ENCODE measurements at places on chromosomes 3 and 15.

DNA sequence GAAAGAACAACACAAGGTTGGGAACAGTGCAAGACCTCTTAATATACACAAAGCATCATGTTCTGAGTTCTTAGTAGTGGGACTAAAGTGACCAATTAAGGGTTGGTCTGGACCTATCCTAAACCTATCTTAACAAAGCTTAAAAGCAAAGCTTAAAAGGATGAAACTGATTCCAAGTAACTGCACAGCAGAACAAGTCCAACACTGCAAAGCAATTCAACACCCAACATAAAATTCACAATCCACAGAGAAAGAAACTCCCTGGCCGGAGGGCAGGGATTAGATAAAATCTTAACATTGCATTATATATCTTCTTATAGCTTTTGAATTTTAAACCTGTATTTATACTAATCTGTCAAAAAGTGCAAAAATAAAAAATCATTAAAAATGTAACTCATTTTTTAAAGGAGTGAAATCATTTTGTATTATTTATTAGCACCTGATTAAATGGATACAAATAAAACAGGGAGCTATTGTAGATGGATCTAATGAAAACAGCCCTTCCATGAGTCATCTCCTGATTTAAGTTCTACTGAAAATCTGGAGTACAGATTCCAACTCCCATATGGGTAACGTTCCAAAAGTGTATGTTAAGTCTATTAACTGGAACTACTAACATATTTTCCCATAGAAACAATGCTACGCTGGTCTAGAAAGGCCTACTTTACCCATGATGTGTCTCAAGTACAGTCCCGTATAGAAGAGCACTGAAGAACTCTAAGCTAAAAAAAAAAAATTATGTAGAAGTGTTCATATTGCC is 34.9 kb downstream of the PIK3R4 start:
- no peak for DNase-seq

GRCh38 chr3:26018889-26019288 is 229.0 kb downstream of the OXSM start:
- no peak for DNase-seq

GRCh38 chr15:88805031-88805780 is 2.0 kb downstream of the ACAN start:
- no peak for DNase-seq

DNA sequence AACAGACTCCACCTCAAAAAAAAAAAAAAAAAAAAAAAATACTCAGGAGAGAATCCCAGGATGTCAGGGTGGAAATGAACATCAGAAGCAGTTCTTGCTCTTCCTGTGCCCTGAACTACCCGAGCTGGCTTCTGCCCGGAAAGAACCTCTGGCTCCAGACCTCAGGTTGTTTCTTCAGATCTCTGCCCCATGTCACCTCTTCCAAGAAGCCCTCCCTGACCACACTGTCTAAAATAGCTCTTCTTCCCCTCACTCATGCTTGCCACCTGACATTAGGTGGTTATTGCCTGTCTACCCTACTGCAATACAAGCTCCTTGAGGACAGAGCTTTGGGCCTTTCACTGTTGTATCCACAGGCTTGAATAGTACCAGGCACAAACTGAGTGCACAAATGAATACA is 8.2 kb downstream of the TKT start:
- DNase-seq, result no peak

- no peak for DNase-seq
Measured at GRCh38 chr15:28096411-28096669, 2.8 kb downstream of the OCA2 start.

- DNase-seq, result no peak
Measured at GRCh38 chr3:30659270-30660130, 53.1 kb downstream of the TGFBR2 start.

- no peak for DNase-seq
Measured at GRCh38 chr3:72152551-72153476, 367.9 kb upstream of the PROK2 start.

- no peak for DNase-seq
Measured at GRCh38 chr3:25430287-25430934, 2.3 kb downstream of the RARB start.

- DNase-seq, result no peak
Measured at GRCh38 chr3:4581124-4581424, 87.9 kb downstream of the ITPR1 start.

DNA sequence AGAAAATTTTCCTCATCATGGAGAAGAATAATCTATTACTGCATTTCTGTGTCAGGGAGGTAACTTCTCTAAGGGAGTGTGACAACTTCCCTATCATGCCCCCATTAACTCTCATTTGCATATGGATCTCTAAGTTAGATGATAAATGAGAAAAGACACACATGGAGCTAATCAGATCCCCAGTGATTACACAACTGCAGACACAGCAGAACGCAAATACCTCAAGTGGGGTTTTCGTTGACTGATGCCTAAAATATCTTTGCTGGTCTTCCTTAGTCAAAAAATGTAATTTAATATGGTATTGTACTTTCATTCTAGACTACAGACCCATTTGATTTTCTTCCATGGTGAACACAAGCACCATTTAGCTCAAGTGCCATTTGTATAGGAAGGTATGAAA is 630.5 kb downstream of the TBL1XR1 start:
- DNase-seq, result no peak

- no peak for DNase-seq
Measured at GRCh38 chr15:40823572-40824343, 4.8 kb downstream of the PPP1R14D start.

- DNase-seq, result no peak
Measured at GRCh38 chr15:88378188-88378637, 89.0 kb downstream of the MRPL46 start.

GRCh38 chr3:151563305-151563704 is 102.4 kb upstream of the IGSF10 start:
- no peak for DNase-seq

- no peak for DNase-seq
Measured at GRCh38 chr3:98322101-98322500, 31.6 kb upstream of the OR5K4 start.

DNA sequence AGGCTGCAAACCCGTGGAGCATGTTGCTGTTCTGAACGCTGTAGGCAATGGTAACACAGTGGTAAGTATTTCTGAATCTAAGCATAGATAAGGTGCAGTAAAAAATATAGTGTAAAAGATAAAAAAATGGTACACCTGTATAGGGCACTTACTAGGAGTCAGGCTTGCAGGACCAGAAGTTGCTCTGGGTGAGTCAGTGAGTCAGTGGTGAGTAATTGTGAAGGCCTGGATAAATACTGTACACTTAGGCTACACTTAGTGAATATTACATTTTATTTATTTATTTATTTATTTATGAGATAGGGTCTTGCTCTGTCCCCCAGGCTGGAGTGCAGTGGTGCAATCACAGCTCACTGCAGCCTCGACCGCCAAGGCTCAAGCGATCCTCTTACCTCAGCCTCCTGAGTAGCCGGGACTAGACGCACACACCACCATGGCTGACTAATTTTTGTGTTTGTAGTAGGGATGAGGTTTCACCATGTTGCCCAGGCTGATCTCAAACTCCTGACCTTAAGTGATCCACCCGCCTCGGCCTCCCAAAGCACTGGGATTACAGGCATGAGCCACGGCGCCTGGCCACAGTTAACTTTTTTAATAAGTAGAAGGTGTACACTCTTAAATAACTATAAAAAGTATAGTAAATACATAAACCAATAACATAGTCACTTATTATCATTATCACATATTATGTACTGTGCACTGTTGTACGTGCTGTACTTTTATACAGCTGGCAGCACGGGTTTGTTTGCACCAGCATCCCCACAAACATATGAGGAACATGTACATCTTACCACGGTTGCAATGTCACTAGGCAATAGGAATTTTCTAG is 155.1 kb downstream of the IGF1R start:
- no peak for DNase-seq

DNA sequence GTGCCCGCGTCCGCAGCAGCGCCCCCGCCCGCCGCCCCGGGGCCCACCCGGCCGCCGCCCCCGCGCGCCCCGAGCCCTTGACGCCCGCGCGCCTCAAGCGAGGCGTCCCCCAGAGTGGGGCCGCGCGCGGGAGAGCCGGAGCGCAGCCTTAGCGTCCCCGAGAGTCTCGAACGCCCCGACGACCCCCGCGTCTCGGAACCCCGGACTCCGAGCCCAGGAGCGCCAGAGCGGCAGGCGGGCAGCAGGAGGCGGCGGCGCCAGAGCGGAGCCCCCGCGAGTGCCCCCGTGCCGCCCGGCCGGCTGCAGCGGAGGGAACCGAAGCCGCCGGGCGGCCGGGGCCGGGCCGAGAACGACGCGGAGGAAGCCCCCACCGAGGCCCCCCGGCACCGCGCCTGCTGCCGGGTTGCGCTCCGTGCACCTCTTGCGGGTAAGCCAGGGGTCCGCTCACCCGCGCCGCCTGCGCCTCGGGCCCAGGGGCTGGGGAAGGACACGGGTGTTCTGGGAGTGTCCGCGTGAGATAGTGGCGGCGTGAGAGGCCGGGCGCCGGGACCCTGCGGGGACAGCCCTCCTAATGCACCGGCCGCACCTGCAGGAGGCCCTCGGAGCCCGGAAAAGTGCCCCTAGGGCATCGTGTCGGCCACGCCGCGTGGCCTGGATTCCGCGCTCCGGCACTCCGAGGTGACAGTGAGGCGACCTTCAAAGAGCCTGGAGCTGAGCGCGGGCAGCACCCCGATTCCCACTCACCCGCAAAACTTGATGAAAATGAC is 52.0 kb upstream of the ULK4 start:
- peak; percentile 53 for DNase-seq

DNA sequence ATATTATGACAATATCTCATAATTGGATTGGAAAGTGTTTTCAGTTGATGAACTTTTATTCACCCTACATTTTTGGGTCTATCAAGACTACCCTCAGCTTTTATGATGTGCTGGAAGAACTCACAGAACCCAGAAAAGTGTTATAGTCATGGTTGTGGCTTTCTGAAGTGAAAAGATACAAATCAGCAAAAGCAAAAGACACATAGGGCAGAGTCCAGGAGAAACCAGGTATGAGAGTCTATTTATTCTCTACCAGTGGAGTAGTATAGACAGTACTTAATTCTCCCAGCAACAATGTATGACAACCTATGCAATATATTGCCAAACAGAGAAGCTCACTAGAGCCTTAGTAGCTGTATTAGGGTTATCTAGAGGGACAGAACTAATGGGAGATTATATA is 280.4 kb upstream of the TTC14 start:
- no peak for DNase-seq

DNA sequence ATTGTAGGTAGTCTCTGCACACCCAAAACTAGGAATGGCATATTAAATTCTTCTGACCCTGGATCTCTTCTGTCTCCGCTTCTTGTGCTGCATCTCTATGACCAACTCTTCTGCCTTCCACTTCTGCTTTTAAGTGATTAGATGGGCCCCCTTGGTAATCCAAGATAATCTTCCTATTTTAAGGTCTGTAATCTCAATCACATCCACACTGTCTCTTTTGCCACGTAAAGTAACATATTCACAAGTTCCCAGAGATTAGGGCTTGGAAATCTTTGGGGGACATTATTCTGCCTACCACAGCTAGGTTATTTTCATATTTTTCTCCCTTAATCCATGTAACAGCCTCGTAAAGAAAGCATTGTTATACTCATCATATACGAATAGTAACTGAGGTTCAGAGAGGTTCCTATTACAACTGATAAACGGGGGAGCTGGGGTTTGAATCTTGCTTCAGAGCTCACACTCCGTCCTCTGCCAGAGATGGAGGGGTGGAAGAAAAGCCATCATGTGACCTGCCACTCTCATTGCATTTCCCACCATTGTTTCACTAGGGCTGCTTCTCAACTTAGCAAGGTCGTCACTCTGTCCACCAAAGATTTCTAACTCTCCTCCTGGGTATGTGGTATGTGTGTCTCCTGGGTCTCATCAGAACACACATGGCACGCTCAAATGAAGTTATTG is 6.6 kb upstream of the CD47 start:
- no peak for DNase-seq

- no peak for DNase-seq
Measured at GRCh38 chr15:100457201-100457600, 71.5 kb downstream of the CERS3 start.

- DNase-seq, result no peak
Measured at GRCh38 chr3:54746722-54747121, 181.1 kb downstream of the LRTM1 start.

DNA sequence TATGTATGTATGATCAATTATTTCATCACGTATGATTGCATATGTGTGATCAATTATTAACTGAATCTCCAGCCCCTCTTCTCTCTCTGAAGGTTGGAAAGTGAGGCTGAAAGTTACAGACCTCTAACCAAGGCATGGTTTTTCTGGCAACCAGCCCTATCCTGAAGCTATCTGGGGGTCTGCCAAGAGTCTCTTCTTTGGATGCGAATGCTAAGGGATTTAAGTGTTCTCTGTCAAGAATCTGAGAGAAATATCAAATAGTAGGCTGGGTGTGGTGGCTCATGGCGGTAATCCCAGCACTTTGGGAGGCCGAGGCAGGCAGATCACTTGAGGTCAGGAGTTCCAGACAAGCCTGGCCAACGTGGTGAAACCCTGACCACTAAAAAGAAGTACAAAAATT is 8.1 kb downstream of the NKTR start:
- DNase-seq, result no peak

DNA sequence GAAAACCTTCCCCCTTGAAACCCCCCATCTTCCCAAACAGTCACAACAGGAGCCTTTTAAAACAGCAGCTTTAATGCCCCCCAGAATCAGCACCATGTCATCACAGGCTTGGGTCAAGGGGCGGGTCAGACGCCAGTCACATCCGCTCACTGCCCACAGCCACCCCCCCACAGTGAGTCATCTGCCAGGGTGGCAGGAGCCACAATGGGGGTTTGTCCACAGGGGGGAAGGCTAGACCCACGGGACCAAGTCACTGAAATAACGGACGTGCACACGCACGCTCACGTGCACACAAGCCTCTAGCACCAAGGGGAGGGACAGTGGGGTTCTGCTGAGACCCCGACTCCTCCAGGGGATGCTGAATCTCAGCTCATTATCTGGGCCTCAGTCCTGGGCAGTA is 441 bp upstream of the UCN2 start:
- DNase-seq, result no peak

GRCh38 chr3:150761831-150762661 is 923 bp downstream of the SIAH2 start:
- no peak for DNase-seq

GRCh38 chr3:19267040-19267439 is 118.7 kb downstream of the KCNH8 start:
- no peak for DNase-seq

- no peak for DNase-seq
Measured at GRCh38 chr3:124174910-124175874, 183.3 kb upstream of the ROPN1 start.

- no peak for DNase-seq
Measured at GRCh38 chr3:86921971-86922680, 68.8 kb downstream of the VGLL3 start.
